ENCODE measurements at places on chromosomes 16 and 17. TPM values are rescaled to one million over a fixed set of nuclear protein-coding genes. Genes with fewer than 3 reads are reported as not detected.

- no peak for DNase-seq
- no peaks in the 10 kb centered on the region for H3K36me3 ChIP-seq
- H3K27ac ChIP-seq: no peak overlapping the region
- H3K27me3 ChIP-seq: no peaks in the 10 kb centered on the region
- H3K4me1 ChIP-seq: no peaks in the 10 kb centered on the region
- no peak overlapping the region for H3K4me3 ChIP-seq
Observed at GRCh38 chr16:56792967-56793366, 63.0 kb downstream of the NUP93 start.

DNA sequence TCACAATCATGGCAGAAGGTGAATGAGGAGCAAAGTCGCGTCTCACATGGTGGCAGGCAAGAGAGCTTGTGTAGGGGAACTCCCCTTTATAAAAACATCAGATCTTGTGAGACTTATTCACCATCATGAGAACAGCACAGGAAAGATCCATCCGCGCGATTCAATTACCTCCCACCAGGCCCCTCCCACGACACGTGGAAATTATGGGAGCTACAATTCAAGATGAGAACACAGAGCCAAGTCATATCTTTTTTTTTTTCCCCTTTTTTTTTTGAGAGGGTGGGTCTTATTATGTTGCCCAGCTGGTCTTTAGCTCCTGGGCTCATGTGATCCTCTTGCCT, 60.0 kb downstream of the RPTOR start:
- H3K27me3 ChIP-seq: no peaks in the 10 kb centered on the region
- H3K4me1 ChIP-seq: no peaks in the 10 kb centered on the region
- no peak overlapping the region for H3K27ac ChIP-seq
- DNase-seq: no peak

GRCh38 chr17:75350706-75351105, 54.8 kb downstream of the GRB2 start:
- no peaks in the 10 kb centered on the region for H3K27me3 ChIP-seq
- H3K4me3 ChIP-seq: no peak overlapping the region
- H3K27ac ChIP-seq: no peak overlapping the region
- H3K36me3 ChIP-seq: no peaks in the 10 kb centered on the region
- DNase-seq: no peak

ARHGDIG gene
- 2.1 TPM for total RNA-seq

DNA sequence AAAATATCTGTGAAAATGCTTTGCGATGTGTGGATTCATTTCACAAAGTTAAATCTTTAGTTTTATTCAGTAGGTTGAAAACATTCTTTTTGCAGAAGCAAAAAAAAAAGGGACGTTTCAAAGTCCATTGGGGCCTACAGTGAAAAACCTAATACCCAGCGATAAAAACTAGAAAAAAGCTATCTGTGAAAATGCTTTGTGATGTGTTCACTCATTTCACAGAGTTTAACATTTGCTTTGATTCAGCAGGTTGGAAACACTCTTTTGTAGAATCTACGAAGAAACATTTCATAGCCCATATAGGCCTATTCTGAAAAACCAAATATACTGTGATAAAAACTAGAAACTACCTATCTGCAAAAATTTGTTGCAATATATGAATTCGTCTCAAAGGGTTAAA, 113.6 kb upstream of the WSB1 start:
- DNase-seq: no peak
- H3K36me3 ChIP-seq: no peaks in the 10 kb centered on the region
- H3K27me3 ChIP-seq: no peaks in the 10 kb centered on the region

RAMP2 gene
- total RNA-seq: 13.7 TPM

CEP295NL gene
- total RNA-seq: 1.8 TPM

DNA sequence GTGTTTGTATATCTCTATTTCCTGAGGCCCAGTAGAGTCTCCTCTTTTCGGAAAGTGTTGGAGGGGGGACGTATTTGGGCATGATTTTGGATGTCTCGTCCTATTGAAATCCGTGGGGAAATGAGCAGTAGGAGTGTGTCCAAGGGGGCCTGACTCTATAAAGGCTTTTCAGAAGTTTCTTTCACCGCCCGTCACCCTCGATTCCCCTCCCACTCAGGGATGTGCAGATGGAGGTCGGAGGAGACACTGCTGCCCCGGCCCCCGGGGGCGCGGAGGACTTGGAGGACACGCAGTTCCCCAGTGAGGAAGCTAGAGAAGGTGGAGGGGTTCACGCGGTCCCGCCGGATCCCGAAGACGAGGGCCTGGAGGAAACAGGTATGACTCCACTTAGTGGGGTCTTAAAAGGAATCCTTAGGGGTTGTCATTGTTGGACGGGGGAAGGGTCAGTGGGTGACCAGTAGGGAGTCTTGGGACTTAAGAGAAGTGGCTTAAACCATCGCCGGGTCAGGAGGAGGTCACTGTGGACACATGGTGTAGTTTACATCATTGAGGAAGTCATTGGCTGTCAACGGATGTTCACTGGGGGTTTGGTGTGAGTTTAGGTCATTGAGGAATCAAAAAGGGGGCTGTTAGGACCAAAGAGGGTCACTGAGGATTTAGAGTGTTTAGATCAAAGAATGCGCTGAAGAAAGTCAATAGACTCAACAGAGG, 424 bp downstream of the MON1B start:
- no peaks in the 10 kb centered on the region for H3K4me1 ChIP-seq
- H3K4me3 ChIP-seq: peak overlapping the region; percentile 97
- peak; percentile 31 for DNase-seq
- peak overlapping the region; percentile 95 for H3K27ac ChIP-seq

DNA sequence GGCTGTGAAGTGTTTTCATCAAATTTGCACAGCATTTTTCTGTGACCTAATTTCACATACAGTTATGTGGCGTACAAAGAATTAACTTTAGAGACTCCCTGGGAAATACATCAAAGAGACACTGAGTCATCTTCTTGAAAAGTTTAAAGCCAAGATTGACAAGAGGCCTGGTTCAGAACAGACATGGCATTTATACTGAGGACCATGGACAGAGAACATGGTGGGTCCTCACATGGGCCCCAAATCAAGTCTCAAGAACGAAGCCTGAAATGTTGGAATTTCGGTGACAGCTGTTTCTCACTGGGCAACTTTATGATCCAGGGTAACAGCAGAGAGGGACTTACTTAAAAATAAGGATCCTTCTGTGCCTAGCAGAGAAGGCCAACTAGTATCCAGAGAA, 311.5 kb upstream of the KCNJ16 start:
- H3K4me3 ChIP-seq: no peak overlapping the region
- no peak for DNase-seq
- H3K27ac ChIP-seq: no peak overlapping the region
- H3K27me3 ChIP-seq: no peaks in the 10 kb centered on the region
- no peaks in the 10 kb centered on the region for H3K36me3 ChIP-seq

- no peak for DNase-seq
- no peak overlapping the region for H3K27ac ChIP-seq
- H3K4me3 ChIP-seq: no peak overlapping the region
- H3K4me1 ChIP-seq: no peaks in the 10 kb centered on the region
- no peaks in the 10 kb centered on the region for H3K27me3 ChIP-seq
- no peaks in the 10 kb centered on the region for H3K36me3 ChIP-seq
Observed at GRCh38 chr16:23058576-23058975, 90.7 kb downstream of the USP31 start.

DNA sequence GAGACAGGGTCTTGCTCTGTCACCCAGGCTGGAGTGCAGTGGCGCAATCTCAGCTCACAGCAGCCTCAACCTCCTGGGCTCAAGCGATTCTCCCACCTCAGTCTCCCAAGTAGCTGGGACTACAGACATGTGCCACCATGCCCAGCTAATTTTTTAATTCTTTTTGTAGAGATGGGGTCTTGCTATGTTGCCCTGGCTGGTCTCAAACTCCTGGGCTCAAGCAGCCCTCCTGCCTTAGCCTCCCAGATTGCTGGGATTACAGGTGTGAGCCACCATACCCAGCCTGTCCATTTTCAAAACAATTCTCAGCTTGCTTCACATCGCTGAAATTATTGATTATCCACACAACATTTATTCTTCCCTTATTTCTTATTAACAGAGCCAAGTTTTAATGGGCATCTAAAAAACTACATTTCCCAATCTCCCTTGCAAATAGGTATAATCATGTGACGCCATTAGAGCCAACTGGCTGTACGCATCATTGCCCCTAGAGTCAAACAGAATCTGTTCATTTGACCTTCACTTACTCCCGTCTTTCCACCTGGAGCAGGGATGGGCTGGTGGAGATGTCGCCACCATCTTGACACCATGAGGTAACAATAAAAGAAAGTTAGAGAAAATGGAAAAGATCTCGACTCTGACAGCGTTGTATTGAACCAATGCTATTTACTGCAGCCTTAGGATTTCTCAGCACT, 148.0 kb upstream of the FOXF1 start:
- H3K4me3 ChIP-seq: no peak overlapping the region
- no peak for DNase-seq
- H3K4me1 ChIP-seq: no peaks in the 10 kb centered on the region

DNA sequence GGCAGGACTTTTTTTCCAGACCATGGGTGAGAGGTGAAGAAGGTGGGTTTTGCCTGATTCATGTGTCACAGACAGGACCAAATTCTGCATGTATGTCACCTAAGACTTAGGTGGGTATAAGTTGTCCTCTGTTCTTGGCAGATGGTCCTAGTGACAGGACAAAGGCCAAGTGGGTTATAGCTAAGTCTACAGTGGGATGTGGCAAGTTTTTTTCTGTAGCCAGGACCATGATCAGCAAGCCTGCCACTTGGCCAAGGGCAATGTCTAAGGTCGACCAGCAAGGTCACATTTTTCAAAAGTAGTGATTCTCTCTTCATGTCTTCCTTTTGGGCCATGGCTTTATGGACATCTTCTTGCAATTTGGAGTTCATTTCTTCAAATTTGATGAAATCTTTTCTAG, 20.2 kb downstream of the ZNF267 start:
- no peaks in the 10 kb centered on the region for H3K4me1 ChIP-seq
- no peaks in the 10 kb centered on the region for H3K27me3 ChIP-seq
- no peak overlapping the region for H3K4me3 ChIP-seq
- H3K36me3 ChIP-seq: no peaks in the 10 kb centered on the region
- no peak overlapping the region for H3K27ac ChIP-seq

ELP5 gene
- 65.6 TPM for total RNA-seq

CCDC102A gene
- 21.2 TPM for total RNA-seq

KRTAP16-1 gene
- not detected for total RNA-seq

DNA sequence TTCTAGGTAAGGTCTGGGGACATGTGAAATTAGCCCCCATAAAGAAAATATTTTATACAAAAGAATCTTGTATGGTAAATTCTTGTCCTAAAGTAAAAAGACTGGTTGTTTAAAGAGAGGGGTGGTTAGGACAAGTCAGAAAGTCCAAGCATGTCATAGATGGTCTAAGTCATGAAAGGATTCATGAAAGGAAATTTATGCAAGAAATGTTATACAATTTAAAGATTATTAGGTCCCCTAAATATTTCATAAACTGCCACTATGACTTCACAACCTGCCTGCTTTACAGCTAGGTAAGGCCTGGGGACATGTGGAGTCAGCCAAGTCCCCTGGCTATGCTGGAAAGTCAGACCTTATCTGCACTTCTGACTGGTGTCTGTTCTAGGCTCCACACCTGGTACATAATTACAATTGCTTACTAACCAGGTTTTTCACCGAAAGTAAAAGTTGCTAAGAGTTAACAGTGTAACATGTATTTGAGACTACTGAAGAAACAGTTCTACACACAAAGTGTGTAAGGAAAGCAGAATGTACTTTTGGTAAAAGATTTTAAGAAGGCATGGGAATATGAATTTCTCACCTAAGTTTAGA, 17.0 kb downstream of the N4BP1 start:
- DNase-seq: no peak
- no peak overlapping the region for H3K27ac ChIP-seq
- H3K36me3 ChIP-seq: no peaks in the 10 kb centered on the region
- H3K4me1 ChIP-seq: no peaks in the 10 kb centered on the region

MSLN gene
- total RNA-seq: 11.5 TPM

DNA sequence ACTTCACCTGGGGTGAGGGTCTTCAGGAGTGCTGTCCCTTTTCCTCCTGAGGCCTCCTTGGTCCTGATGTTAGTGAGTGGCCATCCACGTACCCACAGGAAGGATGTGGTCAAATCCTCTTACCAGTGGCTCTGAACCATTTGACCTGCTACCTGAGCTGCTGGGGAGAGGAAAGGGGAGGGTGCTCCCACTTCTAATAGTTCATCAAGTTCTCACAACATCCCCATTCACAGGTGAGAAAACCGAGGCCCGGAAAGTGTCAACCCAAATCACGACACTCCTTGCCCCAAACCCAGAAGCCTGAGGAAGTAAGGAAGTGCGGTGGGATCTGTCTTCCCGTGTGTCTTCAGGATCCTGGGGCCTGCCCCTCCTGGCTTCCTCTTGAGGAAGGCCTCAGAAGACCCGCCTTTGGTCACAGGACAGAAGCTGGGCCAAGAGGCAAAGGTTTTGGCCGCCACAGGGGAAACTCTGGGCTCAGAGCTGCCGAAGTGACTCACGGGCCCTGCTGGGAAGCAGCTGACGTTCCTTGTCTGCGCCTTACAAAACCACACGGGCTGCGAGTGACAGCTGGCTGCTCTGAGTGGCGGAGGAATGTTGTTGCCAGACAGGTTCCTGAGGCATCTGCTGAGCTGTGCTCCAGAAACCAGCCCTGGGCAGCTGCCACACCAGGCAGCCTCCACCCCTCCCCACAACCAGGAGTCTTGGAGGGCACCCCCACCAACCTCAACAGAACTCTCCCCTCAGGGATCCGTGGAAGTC, 13.9 kb upstream of the KIFC3 start:
- peak overlapping the region; percentile 76 for H3K27ac ChIP-seq
- no peak overlapping the region for H3K4me3 ChIP-seq
- H3K36me3 ChIP-seq: no peaks in the 10 kb centered on the region
- DNase-seq: peak; percentile 81
- H3K27me3 ChIP-seq: no peaks in the 10 kb centered on the region
- no peaks in the 10 kb centered on the region for H3K4me1 ChIP-seq

- DNase-seq: no peak
- H3K4me3 ChIP-seq: peak within 1 kb of the TSS; percentile 27
- no peaks in the 10 kb centered on the region for H3K36me3 ChIP-seq
- H3K4me1 ChIP-seq: no peaks in the 10 kb centered on the region
- no peaks in the 10 kb centered on the region for H3K27me3 ChIP-seq
Observed at GRCh38 chr17:74924250-74924948, at the start of gene OTOP2. OTOP2 (plus strand) TSS chr17:74924273; CDS start chr17:74924633, 360 bp downstream.

- H3K27ac ChIP-seq: peak overlapping the region; percentile 89
- H3K36me3 ChIP-seq: no peaks in the 10 kb centered on the region
- H3K4me3 ChIP-seq: peak overlapping the region; percentile 59
Observed at GRCh38 chr17:40342504-40343218, 21.9 kb downstream of the GJD3 start.

DNA sequence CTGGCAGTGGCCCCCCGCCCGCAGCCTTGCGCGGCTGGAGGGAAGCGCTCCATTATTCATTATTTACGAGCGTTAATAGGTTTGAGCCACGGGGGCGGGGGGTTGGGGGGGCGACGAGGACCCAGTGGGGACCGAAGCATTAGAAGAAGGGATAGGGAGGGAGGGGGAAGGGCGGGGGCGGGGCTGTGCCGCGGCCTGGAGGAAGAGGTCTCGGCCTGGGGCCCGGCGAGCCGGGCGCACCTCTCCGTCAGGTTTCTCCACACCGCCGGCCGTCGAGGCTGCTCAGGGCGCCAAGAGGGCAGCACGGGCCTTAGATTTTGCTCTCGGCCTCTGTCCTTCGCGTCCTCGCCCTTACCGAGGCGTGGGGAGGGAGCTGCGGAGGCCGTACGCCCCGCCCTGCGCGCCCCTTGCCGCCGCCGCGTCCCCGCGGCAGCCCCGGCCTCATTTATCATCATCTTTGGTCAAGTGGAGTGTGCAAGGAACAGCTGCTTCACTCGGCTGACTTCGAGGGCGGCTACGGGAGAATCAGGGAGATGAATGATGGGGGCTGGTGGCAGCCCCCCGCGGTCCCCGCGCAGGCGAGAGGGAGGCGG, 54.2 kb downstream of the SREBF1 start:
- peak; percentile 62 for DNase-seq
- H3K4me3 ChIP-seq: peak overlapping the region; percentile 48
- peak overlapping the region; percentile 91 for H3K27ac ChIP-seq
- no peaks in the 10 kb centered on the region for H3K36me3 ChIP-seq

- no peak overlapping the region for H3K27ac ChIP-seq
- no peak overlapping the region for H3K4me3 ChIP-seq
- H3K4me1 ChIP-seq: peaks cover 4% of the 10 kb centered on the region
- H3K27me3 ChIP-seq: no peaks in the 10 kb centered on the region
Observed at GRCh38 chr16:67179421-67180080, 4.2 kb downstream of the MATCAP1 start.

All from uterus (tissue), 4 donors.